ENCODE measurements at places on chromosomes 1 and 21.

GRCh38 chr1:119312500-119312899, 56.1 kb upstream of the HAO2 start:
- DNase-seq = no peak

GRCh38 chr1:44366371-44366975, 11.4 kb upstream of the ERI3 start:
- no peak for DNase-seq

- DNase-seq = no peak
Observed at GRCh38 chr1:115929881-115930280, 46.4 kb upstream of the SLC22A15 start.

GRCh38 chr1:22866868-22867267, 105.8 kb downstream of the LACTBL1 start:
- no peak for DNase-seq

- DNase-seq = no peak
Observed at GRCh38 chr1:156451505-156452160, 48.9 kb downstream of the MEF2D start.

GRCh38 chr1:2979191-2980072, 41.8 kb upstream of the ACTRT2 start:
- DNase-seq = no peak

DNA sequence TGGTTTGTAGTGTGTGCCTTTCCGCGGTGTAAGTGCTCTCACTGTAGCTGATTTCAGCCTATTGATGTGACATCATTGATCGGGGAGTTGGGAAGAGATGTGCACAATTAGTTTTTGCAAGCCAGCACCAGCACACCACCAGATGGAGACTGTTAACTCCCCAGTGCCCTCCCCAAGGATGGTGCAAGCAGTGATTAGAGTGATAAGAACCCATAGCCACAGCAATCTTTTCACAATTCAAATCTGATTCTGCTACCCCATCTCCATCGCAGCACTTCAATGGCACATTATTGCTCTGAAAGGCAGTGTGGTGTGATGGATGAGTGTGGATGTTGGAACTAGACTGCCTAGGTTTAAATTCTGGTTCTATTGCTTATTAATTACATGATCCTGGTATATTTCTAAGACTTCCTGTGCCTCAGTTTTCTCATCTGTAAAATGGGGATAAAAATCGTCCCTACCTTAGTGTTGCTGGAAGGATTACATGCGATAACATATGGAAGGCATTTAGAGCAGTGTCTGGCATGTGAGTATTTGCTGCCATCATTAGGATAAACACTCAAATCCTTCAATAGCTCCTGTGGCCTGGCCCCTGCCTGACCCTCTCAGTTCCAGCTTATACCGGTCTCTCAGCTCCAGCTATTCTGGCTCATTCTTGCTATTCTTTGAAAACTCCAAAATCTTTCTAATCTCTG, 6.7 kb downstream of the CSF3R start:
- no peak for DNase-seq

DNA sequence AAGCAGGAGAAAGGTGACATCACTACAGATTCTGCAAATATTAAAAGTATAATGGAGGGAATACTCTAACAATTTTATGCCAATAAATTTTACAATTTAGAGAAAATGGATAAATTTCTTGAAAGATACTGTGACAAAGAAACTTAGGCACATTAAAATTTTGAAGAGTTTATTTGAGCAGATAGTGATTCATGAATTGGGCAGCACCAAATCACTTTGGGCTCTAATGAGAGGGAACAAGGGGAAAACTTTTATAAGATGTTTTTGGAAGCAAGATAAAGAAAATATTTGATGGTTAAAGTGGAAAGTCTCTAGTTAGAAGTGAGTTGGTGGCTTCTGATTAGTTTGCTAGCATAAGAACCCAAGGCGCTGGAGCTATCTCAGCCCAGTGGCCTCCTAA, 55.2 kb upstream of the FMN2 start:
- no peak for DNase-seq

DNA sequence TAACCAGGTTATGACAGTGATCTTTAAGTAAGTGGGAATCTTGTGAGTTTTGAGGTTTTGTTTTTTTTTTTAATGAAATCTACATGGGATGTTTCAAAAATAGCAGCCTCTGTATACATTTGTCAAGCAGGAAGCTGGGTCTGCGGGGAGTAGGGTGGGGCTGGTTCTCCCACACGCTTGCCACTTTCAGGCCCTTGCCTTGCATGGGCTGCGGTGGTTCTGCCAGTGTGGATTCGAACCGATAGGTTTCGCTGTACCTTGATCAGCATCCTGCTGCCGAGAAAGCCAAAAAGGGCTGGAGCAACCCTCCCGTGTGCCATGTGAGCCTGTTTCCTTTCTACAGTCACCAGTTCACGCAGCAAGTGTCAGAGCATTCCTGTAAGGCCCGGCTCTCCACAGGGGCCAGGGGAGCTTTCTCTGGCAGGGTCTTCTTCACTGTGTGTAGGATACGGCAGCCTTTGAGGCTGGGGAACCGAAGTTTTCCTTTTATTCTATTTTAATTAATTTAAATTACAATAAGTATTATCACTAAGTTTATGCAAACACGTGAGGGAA, 79.2 kb upstream of the SAMD11 start:
- no peak for DNase-seq

- no peak for DNase-seq
Observed at GRCh38 chr1:88802404-88802803, 89.0 kb downstream of the GTF2B start.

GRCh38 chr1:184395937-184396480, 9.2 kb downstream of the C1orf21 start:
- DNase-seq = no peak

DNA sequence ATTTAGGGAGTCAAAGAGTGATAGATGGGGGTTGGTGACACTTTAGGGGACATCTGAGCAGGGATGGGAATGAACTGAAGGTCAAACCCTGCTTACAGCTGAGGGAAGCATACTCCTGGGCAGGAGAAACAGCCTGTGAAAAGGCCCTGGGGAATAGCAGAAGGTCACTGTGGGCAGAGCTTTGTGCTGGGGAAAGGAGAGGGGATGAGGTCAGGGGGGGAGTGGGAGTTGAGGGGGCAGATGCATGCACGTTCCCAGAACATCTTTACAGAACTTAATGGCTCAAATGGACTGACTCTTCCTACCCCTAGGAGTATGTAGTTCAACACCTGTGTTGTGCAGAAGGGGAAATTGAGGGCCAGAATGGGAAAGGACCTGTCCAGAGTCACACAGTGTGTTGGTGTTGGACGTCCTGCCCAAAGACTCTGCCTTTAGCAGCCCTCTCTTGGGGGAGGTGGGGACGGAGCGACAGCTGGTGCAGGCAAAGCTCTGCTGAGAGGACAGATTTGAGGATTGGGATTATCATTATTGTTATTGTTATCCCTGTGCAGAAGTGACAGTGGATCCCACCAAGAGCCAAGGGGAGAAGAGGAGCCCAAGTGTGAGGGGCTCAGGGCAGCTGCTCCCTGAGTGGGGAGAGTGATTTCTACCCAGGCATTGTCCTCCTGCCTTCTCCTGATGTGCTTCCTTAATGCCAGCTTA, 116.5 kb downstream of the PTPRU start:
- no peak for DNase-seq

- no peak for DNase-seq
Observed at GRCh38 chr1:178461701-178462100, 35.1 kb downstream of the CLEC20A start.

- no peak for DNase-seq
Observed at GRCh38 chr1:25053576-25054250, 123.6 kb upstream of the RUNX3 start.

DNA sequence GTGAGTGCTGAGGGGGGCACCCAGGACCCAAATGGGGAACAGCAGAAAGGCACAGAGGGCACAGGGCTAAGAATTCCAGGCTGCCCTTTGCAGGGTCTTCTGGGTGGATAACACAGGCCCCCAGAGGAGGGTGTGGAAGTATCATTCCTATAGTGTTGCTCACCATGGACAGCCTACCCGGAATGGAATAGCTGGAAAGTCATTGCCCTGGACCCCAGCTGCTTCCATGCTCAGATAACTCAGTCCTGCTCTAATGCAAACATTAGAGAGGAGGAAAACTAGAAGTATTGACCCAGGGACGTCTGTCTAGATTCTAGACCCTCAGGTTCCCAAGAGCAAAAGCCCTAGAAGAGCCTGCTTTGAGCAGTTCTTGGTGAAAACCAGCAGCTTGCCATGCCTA, 24.7 kb downstream of the SLC6A17 start:
- DNase-seq = no peak

DNA sequence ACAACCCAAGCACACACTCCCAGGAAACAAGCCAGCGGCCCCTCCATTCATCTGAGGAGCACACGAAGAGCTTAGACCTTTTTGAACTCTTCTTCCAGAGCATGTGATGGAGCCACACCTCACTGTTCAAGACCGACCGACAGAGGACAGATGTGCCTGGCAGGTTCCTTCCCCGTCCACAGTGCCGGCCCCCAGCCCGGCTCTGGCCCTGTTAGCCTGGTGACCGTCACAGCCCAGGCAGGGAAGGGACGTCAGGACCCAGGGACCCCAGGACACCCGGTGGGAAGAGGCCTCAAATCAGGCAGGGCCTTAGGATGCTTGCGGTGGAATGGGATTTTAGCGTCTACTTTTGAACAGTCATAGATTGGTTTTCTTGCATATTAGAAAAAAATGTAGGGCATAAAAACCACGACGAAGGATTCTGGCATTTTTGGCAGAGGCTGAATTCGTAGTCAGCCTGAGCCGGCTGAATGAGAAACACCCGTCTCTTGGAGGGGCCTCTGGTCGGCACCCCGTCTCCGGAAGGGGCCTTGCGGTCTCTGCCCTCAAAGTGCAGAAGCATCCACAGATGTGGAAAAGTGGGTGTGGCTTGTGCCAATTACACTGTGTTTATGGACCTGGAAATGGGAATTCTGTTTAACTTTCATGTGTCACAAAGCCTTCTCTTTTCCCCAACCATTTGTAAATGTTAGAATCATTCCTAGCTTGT, 79.3 kb downstream of the SIK1 start:
- no peak for DNase-seq

GRCh38 chr1:231523816-231524215, 4.7 kb upstream of the TSNAX start:
- DNase-seq = no peak

DNA sequence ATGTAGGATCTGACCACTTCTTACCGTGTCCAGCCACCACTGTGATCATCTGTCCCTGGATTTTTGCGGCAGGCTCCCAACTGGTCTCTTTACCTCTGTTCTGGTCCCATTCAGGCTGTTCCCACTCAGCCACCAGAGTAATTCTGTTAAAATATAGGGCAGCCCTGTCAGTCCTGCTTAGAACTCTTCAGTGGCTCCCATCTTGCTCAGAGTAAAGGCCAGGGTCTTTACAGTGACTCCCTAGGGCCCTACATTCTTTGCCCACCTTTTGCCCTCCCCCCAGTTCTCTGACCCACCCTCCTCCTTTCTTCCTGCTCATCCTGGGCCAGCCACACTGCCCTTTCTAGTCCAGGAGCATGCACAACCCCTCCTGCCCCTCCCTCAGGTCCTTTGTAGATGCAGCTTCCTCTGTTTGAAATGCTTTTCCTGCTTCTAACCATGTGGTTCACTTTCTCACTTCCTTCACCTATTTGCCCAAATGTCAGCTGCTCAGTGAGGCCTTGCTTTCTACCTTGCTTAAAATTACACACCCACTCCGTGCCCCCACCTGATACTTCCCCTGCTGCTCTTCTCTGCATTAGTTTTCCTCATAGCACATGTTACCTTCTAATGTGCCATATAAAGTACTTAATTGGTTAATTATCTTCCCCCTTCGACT, 7.8 kb downstream of the UBIAD1 start:
- no peak for DNase-seq

- no peak for DNase-seq
Observed at GRCh38 chr21:37749132-37749531, 167.1 kb downstream of the KCNJ6 start.

GRCh38 chr1:33092438-33092837, 11.5 kb downstream of the AZIN2 start:
- no peak for DNase-seq

DNA sequence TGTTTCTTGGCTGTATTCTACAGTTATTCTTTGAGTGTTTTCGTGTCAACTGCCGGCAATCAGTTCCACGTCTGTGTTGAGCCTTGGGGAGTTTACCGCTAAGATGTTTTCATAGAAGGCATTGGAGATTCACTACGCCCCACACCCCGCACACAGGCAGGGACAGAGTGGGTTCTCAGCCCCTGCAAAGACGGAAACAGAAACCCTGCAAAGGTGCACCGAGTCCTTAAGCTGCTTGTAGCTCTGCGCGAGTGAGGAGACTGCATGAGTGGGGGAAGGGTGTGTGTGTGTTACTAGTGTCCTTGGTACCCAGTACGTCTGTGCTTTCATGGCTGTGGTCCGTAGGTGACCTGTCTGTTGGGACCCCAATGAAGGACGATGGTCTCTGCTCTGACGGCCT, 1.9 kb downstream of the LHX4 start:
- no peak for DNase-seq

- DNase-seq = no peak
Observed at GRCh38 chr21:15520811-15521643, 208.8 kb upstream of the USP25 start.

DNA sequence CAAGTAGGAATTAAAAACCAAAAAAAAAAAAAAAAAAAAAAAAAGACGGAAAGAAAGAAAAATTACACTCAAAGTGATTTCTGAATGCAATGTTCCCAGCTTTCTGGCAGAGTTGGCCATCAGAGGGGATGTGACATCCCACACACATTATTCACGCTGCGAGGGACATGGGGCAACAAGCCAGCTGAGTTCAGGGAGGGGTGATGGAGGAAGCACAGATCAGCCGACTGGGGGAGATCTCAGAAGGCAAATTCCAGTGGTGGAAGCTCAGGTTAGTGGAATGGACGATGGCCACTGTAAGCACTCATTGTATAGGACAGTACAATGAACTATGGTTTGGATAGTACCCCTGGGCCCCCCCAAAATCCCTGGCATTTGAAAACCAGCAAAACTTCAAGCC, 311.9 kb downstream of the PCP4 start:
- DNase-seq = no peak

GRCh38 chr1:22473952-22474351, 22.3 kb downstream of the ZBTB40 start:
- no peak for DNase-seq

DNA sequence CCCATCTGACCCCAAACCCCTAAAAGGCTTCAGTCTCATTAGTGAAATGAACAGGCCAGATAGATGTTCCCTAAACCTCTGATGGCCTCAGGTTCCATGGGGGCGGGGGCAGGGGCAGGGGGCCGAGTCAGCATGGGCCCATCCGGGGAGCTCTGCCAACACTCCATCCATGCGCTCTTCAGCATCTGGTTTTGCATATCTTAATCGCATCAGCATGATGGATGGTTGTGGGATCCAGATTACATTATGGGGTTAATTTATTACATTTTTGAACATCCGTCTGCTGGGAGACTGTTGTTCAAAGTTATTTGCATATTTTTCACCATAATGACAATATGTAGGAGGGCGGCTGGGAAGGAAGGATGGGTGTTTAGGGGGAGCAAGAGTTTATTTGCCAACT, 3.1 kb upstream of the MAD2L2 start:
- DNase-seq = no peak

GRCh38 chr1:225137976-225138375, 208.5 kb downstream of the DNAH14 start:
- DNase-seq = no peak

GRCh38 chr1:17135530-17135929, 16.3 kb upstream of the PADI2 start:
- no peak for DNase-seq

GRCh38 chr1:168867941-168868634, 139.1 kb upstream of the DPT start:
- no peak for DNase-seq

- no peak for DNase-seq
Observed at GRCh38 chr1:32774464-32774808, 42.7 kb downstream of the YARS1 start.
